Lung (tissue), 17 donors: ENCODE measurements at places on chromosomes 3 and 15. TPM values are rescaled to one million over a fixed set of nuclear protein-coding genes. Genes with fewer than 3 reads are reported as not detected.

DNA sequence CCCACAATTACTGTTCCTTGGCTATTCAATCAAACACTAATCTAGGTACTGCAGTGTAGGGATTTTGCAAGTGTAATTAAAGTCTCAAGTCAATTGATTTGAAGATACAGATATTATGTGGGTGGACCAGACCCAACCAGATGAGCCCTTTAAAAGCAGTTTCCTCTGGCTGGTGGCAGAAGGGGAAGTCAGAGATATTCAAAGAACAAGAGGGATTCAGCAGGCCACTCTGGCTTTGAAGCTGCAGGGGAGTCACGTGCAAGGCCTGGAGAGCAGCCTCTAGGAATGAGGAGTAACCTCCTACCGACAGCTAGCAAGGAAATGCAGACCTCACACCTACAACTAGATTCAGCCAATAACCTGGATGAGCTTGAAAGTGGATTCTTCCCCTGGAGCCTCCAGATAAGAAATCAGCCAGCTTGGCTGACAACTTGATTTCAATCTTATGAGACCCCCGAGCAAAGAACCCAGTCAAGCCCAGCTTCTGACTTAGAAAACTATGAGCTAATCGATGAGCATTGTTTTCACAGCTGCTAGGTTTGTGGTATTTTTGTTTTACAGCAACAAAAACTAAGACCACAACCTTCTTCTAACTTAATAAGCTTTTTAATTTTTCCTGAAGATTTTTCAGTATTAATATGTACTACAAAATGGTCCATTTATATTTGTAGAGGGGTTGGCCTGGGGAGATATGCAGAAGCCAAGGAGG lies 13.4 kb downstream of the HACD2 start:
- no peak overlapping the region for H3K4me3 ChIP-seq
- H3K27ac ChIP-seq: no peak overlapping the region
- no peak for DNase-seq
- peaks cover 7% of the 10 kb centered on the region for H3K36me3 ChIP-seq
- no peaks in the 10 kb centered on the region for H3K27me3 ChIP-seq

DNA sequence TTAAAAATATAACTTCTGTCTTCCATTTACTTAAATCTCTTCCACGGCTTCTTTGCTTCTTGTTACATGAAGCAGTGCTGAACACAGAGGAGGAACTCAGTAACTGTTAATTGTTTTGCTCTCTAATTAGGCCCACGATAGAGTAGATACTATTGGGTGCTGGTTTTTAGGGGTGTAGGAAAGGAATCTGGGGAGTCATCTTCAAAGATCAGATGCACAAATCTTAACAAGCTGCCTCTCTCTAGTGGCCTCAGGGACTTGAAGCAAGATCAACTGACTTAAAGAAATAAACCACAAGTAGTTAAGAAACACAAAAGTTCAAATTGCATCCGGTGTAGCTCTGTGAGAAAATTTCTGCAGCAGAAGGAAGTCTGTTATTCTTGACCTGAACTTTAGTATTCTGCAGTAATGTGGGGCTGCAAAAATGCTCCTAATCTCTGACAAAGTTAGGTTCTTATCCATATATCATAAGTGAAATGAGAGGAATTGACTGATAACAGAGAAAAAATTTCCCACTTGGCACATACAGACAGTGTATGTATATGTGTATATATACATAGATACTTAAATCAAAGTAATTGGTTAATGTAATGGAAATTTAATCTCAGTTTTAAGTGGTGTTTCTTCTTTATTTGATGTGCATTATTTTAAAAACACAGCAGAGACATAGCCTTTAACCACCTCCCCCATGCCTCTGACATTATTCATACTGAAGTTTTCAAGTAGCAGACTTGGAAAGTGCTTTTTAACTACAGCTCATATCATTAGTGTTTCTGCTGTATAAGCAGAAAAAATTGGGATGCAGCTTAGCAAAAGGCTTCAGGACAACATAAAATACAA lies 51.8 kb downstream of the CHST2 start:
- H3K36me3 ChIP-seq: peaks cover 6% of the 10 kb centered on the region
- H3K4me1 ChIP-seq: peaks cover 36% of the 10 kb centered on the region
- no peaks in the 10 kb centered on the region for H3K27me3 ChIP-seq
- no peak overlapping the region for H3K4me3 ChIP-seq
- peak; percentile 67 for DNase-seq

GRCh38 chr3:161766331-161766730 lies 269.7 kb downstream of the OTOL1 start:
- no peaks in the 10 kb centered on the region for H3K36me3 ChIP-seq
- no peaks in the 10 kb centered on the region for H3K4me1 ChIP-seq
- H3K27me3 ChIP-seq: no peaks in the 10 kb centered on the region

DNA sequence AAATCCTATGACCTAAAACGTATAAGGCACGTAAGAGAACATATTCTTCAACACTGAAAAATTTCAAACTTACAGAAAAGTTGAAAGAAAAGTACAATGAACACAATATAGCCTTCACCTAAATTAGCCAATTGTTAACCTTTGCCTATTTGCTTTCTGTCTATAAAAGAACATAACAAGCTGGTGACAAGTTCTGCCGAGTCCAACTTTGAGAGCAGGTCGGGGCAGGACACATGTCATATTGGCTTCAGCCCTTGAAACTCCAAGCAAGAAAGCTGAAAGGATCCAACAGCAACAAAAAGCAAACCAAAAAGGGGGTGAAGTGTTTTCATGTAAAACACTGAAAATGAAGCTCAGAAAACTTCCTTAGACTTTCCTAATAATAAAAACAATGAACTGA lies 59.1 kb downstream of the TBC1D2B start:
- no peaks in the 10 kb centered on the region for H3K4me1 ChIP-seq
- H3K4me3 ChIP-seq: no peak overlapping the region
- no peak for DNase-seq

NR1I2 gene
- 0.23 TPM for total RNA-seq

GOLGA6D gene
- not detected for total RNA-seq
